Vagina (tissue), 2 donors: ENCODE measurements at places on chromosomes 12 and 14.

GRCh38 chr12:80681287-80681686 is 26.1 kb upstream of the MYF6 start:
- DNase-seq: no peak

DNA sequence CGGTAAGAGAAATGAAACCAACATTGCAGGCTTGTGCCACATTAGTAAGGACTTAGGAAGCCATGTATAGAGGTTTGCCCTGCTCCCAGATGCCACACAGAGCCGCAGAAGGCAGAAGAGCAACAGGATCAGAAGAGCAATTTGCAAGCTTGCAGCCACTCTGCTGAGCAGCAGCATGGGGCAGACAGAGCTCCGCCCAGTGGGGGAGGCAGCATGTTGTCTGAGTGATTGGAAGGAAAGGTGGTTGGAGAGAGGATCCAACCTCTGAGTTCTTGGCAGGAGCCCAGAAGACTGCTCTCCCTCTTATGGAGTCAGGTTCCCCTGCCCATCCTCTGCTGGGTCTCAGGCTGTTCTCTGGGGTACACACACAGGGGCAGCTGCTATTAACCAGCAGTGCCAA is 2.3 kb upstream of the KRT6A start:
- no peak for DNase-seq

GRCh38 chr12:69000074-69000473 is 67.1 kb upstream of the CPM start:
- no peak for DNase-seq

DNA sequence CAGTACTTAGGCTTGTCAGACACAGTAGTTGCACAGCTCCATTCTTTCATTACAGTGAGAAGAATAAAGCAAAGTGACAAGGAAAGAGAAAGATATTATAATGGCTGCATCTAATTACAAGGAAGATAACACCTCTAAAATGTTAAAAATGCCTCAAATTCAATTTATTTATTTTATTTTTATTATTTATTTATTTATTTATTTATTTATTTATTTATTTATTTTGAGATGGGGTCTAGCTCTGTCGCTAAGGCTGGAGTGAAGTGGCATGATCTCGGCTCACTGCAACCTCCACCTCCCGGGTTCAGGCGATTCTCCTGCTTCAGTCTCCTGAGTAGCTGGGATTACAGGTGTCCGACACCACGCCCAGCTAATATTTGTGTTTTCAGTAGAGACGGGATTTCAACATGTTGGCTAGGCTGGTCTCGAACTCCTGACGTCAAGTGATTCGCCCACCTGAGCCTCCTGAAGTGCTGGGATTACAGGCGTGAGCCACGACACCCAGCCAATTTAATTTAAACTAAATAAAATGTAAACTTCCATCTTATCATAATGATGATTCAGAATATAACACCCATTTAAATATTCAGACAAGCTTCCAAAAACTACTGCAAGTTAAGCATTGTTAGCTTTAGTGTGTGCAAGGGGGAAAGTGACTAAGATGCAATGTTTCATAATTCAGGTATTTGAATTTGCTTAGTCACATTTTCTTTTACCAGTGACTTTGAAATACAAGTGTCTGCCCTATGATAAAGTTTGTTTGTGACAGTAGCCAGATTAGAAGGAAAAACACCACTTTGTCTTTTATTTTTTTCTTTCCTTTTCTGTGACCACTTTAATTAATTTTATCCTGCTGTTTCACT is 2.4 kb upstream of the CFAP54 start:
- no peak for DNase-seq

- DNase-seq: no peak
Observed at GRCh38 chr14:68840454-68840853, 47.6 kb upstream of the ZFP36L1 start.

DNA sequence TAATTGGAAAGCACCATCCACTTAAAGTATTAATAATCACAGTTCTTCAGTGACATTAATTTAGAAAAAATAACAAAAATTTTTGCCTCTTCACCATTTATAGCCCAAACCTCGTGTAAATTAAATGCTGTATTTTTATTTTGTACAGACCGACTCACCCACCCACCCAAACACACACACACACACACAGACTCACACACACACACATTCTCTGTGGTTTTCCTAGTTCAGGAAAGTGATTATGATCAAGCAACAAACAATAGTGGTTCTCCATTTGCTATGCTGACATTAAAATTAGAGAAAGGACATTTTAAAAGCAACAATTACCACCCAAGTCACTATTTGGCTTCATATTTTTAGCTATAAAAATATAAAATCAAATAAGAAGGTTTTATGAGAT is 112.5 kb upstream of the FLRT2 start:
- no peak for DNase-seq

- no peak for DNase-seq
Observed at GRCh38 chr12:19988948-19989347, 379.4 kb upstream of the PDE3A start.

GRCh38 chr14:96130854-96131253 is 73.8 kb upstream of the BDKRB2 start:
- DNase-seq: no peak

- DNase-seq: no peak
Observed at GRCh38 chr12:52231305-52232202, 1.5 kb upstream of the KRT7 start.

- no peak for DNase-seq
Observed at GRCh38 chr12:2923057-2923456, 32.4 kb downstream of the TULP3 start.

GRCh38 chr14:52112336-52113018 is 43.6 kb upstream of the NID2 start:
- DNase-seq: no peak

GRCh38 chr14:38254571-38255407 is 1.1 kb downstream of the CLEC14A start:
- no peak for DNase-seq

GRCh38 chr12:27427824-27428223 is 18.7 kb upstream of the SMCO2 start:
- DNase-seq: no peak

GRCh38 chr14:90061685-90062126 is at the start of gene KCNK13:
Gene KCNK13 (plus strand): TSS chr14:90061994. CDS start chr14:90062206, 212 bp downstream.
- DNase-seq: no peak

- no peak for DNase-seq
Observed at GRCh38 chr12:43112101-43112920, 439.7 kb downstream of the ADAMTS20 start.

DNA sequence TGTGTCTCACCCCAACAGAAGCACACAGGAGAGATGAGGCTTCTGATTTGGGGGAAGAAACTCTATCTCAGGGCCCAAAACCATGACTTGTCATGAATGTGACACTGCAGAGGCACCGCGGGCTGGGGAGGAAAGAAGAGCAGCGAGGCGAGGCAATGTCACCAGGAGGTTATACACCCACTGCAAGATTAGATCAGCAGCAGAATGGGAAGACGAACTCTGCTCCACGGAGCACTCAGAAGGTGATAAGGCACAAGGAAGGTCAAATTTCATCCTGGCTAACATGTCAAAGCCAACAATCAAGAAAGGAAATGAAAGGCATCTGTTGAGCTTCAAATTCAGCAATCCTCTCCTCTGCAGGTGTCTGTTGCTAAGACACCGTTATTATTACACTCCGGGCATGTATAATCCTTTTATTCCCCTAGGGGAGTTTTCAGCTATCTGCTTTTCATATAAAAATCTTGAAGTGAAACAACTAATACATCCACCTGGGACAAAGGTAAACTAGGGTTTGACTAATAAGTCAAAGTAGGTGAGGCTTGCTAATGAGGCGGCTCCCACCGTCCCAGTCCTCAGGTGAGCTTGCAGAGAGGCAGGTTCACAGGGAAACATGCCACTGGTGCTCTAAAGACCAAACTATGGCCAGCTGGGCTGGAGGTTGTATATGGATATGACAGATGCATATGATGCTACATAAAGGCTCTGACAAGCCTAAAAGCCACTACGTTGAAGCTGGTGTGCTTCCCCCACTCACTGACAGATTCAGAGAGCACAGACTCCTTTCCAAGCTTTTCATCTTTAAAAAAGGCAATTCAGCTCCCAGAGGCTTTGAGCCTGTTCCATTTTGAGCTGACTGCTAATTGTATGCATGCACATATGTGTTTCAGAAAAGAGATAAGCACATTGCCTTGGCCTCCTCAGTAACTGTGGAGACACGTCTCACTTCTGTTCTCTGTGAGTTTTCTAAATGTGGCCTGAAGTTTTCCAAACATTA is 221.2 kb downstream of the NELL2 start:
- no peak for DNase-seq
